Stomach (tissue), 19 donors: ENCODE measurements at places on chromosomes 2 and 18. TPM values are rescaled to one million over a fixed set of nuclear protein-coding genes. Genes with fewer than 3 reads are reported as not detected.

Gene HAUS1
- 2.2 TPM for total RNA-seq

Gene SERPINB11
- 0.37 TPM for total RNA-seq

DNA sequence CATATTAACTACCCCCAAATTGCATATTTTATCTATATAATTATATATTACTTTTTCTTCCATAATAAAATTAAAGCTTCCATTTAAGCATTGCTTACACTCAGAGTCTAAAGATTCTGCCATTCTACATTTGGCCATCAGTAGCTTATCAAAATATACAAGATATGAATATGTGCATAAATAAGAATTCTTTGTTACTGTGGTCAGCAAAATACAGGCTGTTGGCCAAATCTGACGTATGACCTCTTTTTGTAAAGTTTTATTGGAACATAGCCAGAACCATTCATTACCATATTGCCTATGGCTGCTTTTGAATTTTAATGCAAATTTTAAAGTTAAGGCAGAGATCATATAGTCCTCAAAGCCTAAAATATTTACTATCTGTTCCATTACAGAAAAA, 643.9 kb upstream of the VRK2 start:
- no peak for DNase-seq

GRCh38 chr2:45892425-45892745, 240.9 kb downstream of the PRKCE start:
- DNase-seq = peak; percentile 32

- no peak for DNase-seq
These were observed 123.0 kb downstream of the MTX2 start for GRCh38 chr2:176392249-176392648.

DNA sequence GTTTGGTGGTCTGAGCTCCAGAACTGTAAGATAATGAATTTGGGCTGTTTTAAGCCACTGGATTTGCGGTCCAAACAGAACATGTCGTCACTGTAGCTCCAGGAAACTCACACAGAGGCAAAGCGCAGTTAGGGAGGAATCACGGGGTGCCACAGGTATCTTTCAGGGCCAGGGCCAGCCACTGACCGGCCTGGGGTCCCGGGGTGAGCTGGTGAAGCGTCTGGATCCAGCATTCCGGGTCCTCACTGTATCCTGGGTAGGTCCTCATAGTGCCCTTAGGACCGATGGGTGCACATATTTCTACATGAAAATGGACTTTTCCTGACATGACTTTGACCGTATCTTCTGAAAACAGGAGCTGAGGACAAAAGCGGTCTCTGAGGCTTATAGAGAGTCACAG, 196.0 kb upstream of the HDAC4 start:
- no peak for DNase-seq

DNA sequence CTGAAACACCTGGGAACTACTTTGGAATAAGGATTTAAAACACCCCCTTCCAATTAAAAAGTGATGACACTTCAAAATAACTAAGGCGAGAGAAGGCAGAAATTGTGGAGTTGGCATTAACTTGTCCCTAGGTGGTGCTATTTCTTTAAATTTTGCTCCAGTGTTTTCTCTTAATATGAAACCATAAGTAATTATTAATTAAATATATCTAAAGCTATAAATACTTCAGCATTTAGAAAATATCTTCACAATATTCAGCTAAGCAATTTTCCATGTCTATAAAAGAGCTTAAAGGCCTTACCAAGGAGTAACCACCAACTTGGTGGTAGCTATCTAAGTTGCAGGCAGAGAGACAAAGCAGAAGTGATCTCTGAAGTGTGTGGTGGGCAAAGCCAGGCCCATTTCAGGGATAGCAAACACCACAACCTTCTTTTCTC, 186.8 kb upstream of the PGAP1 start:
- DNase-seq = no peak
